ENCODE measurements at places on chromosomes 1 and 21.

DNA sequence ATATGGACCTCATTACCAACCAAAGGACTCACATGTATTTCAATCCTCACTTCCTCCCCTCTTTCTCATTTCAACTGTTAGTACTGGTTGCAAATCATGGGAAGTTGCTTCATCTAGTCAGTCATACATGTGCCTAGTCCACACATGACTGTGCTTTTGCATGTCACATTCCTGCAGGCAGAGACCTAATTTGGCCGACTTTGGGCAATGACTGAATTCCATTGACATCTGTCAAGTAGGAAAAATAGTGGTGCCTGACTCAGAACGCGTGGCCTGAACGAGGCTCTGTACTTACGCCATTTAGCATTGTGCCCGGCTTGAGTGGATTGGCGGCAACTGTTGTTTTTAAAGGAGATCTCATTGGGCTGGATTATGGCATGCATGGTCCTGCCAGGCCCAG is 18.0 kb downstream of the PTPRU start:
- no peak for DNase-seq

- DNase-seq, result no peak
These were observed 2.9 kb upstream of the INAVA start for GRCh38 chr1:200891774-200892157.

- no peak for DNase-seq
These were observed 83.3 kb downstream of the TIAM1 start for GRCh38 chr21:31260790-31261189.

DNA sequence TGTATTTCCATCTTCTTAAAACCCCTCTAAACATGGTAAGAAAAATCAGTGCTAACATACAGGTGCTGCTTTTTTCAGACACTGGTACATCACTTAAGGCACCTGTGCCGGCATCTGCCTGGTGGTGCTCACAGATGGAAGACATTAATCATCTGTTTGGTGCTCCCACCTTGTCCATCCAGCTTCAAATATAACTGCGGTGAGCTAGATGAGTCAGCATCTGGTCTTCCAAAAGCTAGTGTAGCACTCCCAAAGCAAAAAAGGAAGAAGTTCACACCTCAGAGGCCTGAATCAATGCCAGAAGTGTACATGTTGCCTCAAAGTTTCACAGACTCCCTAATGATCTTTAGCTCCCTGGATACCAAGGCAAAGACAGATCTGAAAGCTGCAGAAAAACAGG is 44.4 kb downstream of the TM2D1 start:
- no peak for DNase-seq

- DNase-seq, result no peak
These were observed 436.8 kb downstream of the OMA1 start for GRCh38 chr1:58109646-58110200.

GRCh38 chr21:23601549-23601948 is 2005.7 kb downstream of the MRPL39 start:
- DNase-seq, result no peak

DNA sequence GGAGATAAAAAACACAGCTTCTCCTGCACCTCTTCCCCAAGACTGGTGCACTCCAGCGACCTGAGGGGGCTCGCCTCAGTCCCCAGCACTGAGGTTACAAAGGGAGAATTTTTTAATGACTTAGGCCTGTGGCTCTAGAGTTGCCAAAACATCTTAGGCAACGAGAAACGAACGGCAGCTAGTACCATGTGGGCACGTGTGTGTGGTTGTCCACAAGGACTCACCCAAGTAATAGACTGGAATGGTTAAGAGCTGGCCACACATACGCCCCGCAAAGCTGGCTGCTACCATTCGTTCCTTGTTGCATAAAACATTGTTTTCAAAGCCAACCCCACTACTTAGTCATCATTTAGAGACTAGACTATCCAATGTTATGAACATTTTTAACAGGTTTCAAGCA is 26.9 kb downstream of the RIPK4 start:
- no peak for DNase-seq

DNA sequence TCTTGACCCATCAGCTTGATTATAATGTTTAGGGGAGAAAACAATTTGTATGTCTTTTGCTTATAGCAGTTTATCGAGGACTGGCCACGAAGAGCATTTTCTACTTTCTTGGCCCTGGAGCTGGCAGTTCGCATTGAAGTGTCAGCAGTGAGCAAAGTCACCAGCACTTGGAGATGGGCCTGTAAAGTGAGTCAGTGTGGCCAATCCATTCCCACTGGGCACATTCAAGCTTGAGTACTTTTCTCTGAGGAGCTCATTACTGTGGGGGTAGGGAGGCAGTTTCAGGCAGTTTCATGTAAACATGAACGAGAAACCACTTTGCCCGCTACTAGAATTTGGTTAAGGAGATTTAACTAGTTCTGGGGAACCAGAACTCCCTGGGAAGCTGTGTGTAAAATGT is 164.8 kb downstream of the PRDM2 start:
- DNase-seq, result no peak

DNA sequence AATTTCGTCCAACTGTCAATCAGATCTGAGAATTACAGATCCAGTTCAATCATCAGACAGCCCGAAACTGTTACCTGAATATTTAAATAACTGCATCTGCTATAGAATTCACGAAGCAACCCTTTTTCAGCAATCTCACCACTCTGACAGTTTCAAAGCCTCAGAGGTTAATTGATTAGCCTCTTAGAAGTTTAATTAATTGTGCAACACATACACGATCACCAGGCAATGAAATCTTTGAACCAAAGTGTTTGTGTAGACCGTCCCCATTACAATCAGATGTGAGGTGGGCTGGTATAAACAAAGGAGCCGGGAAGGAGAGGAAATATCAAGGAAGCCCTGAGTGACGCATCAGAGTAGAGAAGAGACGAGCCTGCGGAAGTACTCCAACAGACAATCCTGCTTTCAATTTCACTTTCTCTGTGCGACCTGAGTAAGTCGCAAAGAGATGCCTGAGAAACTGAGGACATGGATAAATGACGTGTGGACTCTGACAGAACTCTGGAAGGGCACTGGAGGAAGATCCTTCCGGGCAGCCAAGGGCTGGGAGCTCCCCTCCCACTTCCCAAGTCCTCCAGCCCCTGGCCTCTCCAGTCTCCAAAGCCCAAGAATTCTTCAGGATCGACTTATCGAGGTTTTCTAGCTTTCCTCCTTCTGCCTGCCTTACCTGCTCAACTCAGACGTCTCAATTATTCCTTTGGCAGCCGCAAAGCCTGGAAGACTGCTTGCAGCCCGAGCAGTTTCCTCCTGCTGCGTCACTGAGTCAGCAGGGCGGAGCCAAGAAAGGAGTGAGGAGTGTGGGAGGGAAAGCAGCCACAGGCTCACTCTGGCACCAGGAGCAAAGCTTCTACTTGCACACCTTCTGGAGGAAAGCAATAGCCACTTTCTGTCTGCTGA is at the start of gene RNASEL:
TSS of gene RNASEL (minus strand) at position 757 of the 897 bp plus-strand sequence. CDS start 2,450 bp downstream, outside the sequence.
- peak; percentile 69 for DNase-seq

DNA sequence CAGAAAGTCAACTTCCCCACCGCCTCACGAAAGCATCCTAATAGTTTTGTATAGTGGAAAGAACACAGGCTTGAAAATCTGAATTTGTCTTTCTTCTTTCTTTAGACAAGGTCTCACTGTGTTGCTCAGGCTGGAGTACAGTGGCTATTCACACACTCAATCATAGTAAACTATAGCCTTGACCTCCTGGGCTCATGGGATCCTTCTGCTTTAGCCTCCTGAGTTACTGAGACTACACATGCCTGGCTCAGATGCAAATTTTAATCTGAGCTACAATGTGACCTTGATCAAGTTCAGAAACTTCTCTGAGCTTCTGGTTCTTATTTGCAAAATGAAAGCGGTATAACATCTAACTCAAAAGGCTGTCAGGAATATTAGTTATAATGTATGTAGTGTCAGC is 362.1 kb downstream of the SMYD3 start:
- DNase-seq, result no peak

DNA sequence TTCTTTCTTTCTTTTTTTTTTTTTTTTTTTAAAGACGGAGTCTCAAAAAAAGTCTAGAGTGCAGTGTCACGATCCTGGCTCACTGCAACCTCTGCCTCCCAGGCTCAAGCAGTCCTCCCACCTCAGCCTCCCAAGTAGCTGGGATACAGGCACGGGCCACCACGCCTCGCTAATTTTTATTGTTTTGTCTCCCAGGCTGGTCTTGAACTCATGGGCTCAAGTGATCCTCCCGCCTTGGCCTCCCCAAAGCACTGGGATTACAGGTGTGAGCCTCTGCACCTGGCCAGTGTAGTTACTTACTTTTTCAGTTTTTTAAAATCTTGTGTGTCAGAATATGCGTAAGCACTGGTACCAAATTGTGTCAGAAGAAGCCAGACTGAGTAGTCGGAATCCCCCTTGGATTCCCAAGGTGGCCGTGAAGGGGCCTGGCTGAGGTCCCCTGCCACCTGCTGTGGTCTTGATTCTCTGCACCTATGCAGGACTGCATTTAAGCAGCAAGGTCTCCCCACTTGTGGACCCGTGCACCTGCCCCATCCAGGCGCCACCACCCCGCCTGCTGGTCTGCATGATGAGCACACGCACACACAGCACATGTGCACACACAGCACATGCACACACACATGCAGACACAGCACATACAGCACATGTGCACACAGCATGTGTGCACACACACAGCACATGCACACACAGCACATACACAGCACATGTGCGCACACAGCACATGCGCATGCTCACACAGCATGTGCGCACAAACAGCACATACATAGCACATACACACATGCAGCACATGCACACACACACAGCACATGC is 47.5 kb downstream of the PCNT start:
- DNase-seq, result no peak

- DNase-seq, result no peak
These were observed 35.0 kb downstream of the CA6 start for GRCh38 chr1:8980656-8981055.

DNA sequence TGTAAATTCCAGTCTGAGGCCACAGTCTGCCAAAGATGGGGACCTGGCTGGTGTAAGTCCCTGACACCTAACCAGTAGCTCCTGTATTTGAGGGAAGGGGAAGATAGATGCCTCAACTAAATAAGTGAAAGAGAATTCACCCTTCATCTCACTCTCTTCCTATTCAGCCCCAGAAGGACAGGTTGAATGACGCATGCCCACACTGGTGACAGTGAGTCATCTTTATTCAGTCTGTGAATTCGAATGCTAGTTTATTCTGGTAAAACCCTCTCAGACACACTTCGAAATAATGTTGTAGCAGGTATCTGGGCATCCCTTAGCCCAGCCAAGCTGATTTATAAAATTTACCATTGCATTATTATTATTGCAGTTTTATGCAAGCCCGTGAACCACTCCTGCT is 617.0 kb upstream of the PRMT6 start:
- no peak for DNase-seq

DNA sequence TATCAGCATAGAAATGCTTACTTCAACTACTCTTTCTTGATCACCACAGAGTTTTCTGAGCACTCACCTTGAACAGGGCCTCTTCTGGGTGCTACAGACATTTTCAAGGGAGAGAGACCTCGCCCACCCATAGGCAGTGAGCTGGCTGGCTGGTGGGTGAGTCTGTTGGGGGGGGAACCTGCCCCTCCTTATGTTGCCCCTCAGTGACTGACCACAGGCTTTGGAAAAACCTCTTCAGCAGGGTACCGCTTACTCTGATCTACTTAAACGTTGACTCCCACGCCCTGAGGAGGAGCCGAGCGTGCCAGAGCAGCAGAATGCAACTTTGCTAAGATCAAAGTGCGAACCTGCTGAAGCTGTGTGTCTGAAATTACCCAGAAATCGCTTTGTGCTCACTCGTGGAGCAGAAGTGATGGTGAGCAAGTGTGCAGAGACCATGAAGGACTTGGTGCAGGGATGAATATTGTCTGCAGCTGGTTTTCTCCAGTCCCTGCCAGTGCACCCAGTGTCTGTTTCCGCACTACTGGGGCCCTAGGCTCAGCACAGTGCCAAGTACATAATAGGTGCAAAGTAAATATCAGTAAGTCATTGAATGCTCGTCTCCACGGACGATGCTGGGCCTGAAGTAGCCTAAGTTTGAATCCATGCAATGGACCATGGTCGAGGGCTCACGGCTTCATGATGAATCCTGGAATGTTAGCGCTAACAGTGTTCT is 158.7 kb upstream of the IRF2BP2 start:
- DNase-seq, result peak; percentile 74

All from CD4-positive, alpha-beta T cell treated with Interleukin-6 for 4 hours (primary cell).